Neuronal stem cell (in vitro differentiated cells): ENCODE measurements at places on chromosomes 3 and 15.

DNA sequence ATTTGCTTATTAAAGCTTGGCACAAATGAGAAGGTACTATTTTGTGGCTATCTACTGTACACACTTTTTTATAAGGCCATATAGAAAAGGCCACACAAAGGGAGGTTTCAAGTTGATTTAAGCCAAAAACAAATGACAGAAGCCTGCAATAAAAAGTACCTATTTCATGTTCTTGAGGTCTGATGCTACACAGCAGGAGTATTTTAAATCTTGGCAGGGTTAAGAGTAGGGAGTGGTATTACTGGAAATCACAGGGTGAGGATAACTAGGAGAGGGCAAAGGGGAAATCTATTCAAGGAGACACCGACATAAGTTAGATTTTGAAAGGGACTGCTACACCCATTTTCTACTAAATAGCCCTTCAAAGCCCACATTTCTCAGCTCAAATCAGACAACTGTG is 146.2 kb downstream of the GREM1 start:
- peaks cover 14% of the 10 kb centered on the region for H3K4me1 ChIP-seq
- H3K27ac ChIP-seq, result no peak overlapping the region
- H3K36me3 ChIP-seq, result no peaks in the 10 kb centered on the region

GRCh38 chr3:134235577-134236076 is 15.0 kb downstream of the RYK start:
- H3K4me1 ChIP-seq, result no peaks in the 10 kb centered on the region
- no peak for DNase-seq

GRCh38 chr3:176755552-176755951 is 441.7 kb downstream of the TBL1XR1 start:
- H3K27me3 ChIP-seq, result no peaks in the 10 kb centered on the region
- no peak for DNase-seq
- H3K36me3 ChIP-seq, result no peaks in the 10 kb centered on the region
- no peak overlapping the region for H3K4me3 ChIP-seq
- no peaks in the 10 kb centered on the region for H3K4me1 ChIP-seq

DNA sequence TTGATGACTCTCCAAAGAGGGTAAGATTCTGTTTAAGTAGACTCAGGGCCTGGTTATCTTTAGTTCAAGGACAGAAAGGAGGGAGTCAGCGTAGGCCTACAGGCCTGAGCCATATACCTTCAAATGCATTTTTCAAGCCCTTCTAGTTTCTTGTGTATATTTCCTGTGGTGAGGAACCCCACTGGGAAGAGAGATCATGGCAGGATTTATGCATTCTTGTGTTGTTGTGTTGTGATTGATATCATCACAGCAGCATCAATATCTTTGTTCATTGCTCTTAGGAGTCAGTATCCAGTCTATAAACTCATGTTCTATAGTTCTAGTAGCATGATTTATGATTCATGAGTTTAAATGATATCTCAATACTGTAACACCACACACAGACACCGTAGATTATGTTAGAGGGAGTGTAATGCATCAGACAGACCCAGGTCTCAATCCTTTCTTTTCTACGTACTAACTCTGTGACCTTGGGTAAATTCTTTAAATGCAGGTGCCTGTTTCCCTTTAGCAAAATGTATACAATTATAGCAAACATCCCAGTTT is 427.5 kb downstream of the PDCD6IP start:
- no peaks in the 10 kb centered on the region for H3K27me3 ChIP-seq
- no peaks in the 10 kb centered on the region for H3K4me1 ChIP-seq
- H3K36me3 ChIP-seq, result no peaks in the 10 kb centered on the region
- no peak overlapping the region for H3K27ac ChIP-seq
- DNase-seq, result no peak
- no peak overlapping the region for H3K4me3 ChIP-seq

GRCh38 chr15:51938286-51938685 is 33.3 kb downstream of the LEO1 start:
- H3K36me3 ChIP-seq, result peaks cover 67% of the 10 kb centered on the region
- H3K27me3 ChIP-seq, result no peaks in the 10 kb centered on the region
- H3K27ac ChIP-seq, result no peak overlapping the region
- H3K4me1 ChIP-seq, result no peaks in the 10 kb centered on the region

- peak overlapping the region; percentile 97 for H3K27ac ChIP-seq
- peaks cover 9% of the 10 kb centered on the region for H3K4me1 ChIP-seq
- DNase-seq, result peak; percentile 65
Measured at GRCh38 chr15:85380812-85381642, 624 bp downstream of the AKAP13 start.

DNA sequence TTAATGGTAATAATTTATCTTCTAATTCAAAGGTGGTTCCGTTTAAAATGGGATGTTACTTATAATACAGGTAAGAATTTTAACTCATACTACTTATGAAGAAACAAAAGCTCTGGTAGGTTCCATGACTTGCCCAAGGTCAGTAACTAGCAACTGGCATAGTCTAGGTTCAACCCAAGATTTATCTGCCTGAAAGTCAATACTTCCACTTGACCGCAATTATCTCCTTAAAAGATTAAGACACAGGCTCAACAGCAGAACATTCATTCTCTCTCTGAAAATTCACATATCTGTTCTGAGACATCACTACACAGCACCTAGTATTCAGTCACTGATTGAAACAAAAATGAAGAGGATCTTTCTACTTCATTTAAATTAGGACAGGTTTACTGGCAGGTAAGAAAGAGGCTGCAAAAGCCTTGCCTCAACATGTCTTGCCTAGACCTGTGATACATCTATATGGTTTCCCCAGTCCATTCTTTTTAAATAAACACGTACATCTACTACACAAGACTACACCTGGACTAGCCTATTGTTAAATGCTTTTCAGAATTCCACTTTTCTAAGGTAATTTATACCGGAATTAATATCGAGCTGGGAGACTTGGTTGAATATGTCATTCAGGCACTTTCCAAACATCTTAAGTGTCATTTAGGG is 1.2 kb downstream of the CSNK1G1 start:
- DNase-seq, result no peak
- peak overlapping the region; percentile 92 for H3K4me3 ChIP-seq
- H3K27me3 ChIP-seq, result no peaks in the 10 kb centered on the region
- H3K27ac ChIP-seq, result no peak overlapping the region
- peaks cover 20% of the 10 kb centered on the region for H3K36me3 ChIP-seq

- no peaks in the 10 kb centered on the region for H3K4me1 ChIP-seq
- H3K27me3 ChIP-seq, result peaks cover 7% of the 10 kb centered on the region
- H3K27ac ChIP-seq, result no peak overlapping the region
- H3K36me3 ChIP-seq, result no peaks in the 10 kb centered on the region
- no peak for DNase-seq
Measured at GRCh38 chr15:66850078-66850991, 148.3 kb downstream of the SMAD6 start.

DNA sequence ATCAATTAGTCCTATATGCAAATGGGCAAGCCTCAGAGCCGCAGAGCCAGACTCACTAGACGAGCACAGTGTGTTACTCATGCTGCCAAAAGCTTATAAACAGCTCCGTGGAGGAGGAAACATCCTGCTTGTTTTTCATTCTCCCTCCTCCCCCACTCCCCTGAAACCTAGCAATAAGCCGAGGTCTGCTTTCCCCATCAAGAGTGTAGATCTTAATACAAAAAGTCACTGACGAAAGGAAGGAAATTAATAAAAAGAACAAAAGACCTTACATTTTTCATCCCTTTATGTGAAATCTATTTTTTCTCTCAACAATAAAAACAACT is 88.5 kb downstream of the XXYLT1 start:
- H3K27ac ChIP-seq, result no peak overlapping the region
- H3K36me3 ChIP-seq, result peaks cover 5% of the 10 kb centered on the region
- no peak for DNase-seq
- H3K27me3 ChIP-seq, result no peaks in the 10 kb centered on the region
- peaks cover 19% of the 10 kb centered on the region for H3K4me1 ChIP-seq

GRCh38 chr3:194255252-194256039 is 95.7 kb downstream of the CPN2 start:
- no peak overlapping the region for H3K4me3 ChIP-seq
- H3K36me3 ChIP-seq, result no peaks in the 10 kb centered on the region
- DNase-seq, result no peak
- H3K4me1 ChIP-seq, result peaks cover 8% of the 10 kb centered on the region
- no peaks in the 10 kb centered on the region for H3K27me3 ChIP-seq

- no peak overlapping the region for H3K27ac ChIP-seq
- H3K4me3 ChIP-seq, result peak overlapping the region; percentile 88
- H3K4me1 ChIP-seq, result no peaks in the 10 kb centered on the region
- no peaks in the 10 kb centered on the region for H3K27me3 ChIP-seq
Measured at GRCh38 chr3:47283591-47284364, 1.0 kb downstream of the KLHL18 start.

DNA sequence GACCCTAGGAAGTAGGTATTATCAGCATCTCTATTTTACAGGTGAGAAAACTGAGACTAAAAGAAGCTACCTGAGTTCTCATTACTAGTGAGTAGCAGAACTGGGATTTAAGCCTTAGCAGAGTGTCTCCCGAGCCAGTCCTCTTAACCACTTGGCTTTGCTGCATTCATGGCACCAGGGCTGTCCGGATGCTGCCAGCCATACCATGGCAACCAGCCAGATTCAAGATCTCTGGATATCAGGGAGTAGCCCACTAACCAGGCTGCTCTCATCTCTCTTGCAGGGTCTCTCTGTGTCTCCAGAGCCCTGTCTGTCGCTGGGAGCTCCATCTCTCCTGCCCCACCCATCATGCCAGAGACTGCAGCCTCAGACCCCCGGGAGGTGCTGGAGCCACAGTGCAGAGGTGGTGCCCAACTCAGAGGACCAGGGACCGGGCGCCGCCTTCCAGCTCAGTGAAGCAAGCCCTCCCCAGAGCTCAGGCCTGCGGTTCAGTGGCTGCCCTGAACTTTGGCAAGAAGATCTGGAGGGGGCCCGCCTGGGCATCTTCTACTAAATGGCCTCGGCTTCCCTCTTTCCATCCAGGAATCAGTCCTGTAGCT is 1.7 kb downstream of the MESP2 start:
- H3K27ac ChIP-seq, result no peak overlapping the region
- DNase-seq, result no peak
- no peak overlapping the region for H3K4me3 ChIP-seq
- H3K27me3 ChIP-seq, result peaks cover 31% of the 10 kb centered on the region
- no peaks in the 10 kb centered on the region for H3K36me3 ChIP-seq

GRCh38 chr15:95458721-95459120 is 871.8 kb upstream of the NR2F2 start:
- no peak overlapping the region for H3K27ac ChIP-seq
- H3K36me3 ChIP-seq, result no peaks in the 10 kb centered on the region
- no peak for DNase-seq
- peaks cover 4% of the 10 kb centered on the region for H3K4me1 ChIP-seq
- no peaks in the 10 kb centered on the region for H3K27me3 ChIP-seq
- H3K4me3 ChIP-seq, result no peak overlapping the region

DNA sequence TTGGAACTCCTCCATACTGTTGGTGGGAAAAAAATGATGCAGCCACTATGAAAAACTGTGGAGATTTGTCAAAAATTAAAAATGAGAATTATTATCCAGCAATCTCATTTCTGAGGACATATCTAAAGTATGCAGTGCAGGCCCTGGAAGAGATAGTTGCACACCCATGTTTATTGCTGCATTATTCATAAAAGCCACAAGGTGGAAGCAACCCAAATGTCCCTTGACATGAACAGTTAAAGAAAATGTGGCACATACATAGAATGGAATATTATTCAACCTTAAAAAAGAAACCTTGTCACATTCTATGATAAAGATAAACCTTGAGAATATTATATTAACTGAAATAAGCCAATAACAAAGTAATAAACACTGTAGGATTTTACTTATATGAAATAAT is 80.9 kb upstream of the ARHGEF26 start:
- no peak overlapping the region for H3K27ac ChIP-seq
- no peaks in the 10 kb centered on the region for H3K36me3 ChIP-seq
- H3K27me3 ChIP-seq, result no peaks in the 10 kb centered on the region
- DNase-seq, result no peak
- no peaks in the 10 kb centered on the region for H3K4me1 ChIP-seq

DNA sequence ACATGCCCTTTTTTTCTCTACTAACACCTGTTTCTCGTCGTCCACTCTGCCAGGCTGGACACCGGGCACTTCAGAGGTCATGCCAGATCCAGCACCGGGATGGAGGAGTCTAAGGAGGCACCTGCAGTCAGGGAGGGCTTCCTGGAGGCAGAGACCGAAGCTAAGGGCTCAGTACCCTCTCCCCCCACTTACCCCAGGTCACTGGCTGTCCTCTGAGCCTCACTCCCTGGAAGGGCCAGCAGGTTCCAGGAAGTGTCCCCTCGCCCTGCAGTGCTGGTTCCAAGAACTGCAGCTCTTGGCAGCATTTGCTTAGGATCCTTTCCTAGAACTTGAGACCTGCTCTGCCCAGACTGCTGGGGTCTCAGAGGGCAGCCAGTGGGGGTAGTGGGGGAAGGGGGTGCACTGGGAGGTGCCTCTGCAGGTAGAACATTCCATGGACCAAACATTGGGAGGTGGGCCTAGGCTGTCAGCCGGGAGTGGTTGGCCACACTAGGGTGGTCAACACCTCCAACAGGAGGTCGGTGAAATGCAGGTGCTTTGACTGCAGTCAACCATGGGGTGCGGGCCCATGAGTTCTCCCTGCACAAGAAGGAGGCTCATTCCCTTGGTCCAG is 11.3 kb downstream of the CISH start:
- no peak for DNase-seq
- peaks cover 15% of the 10 kb centered on the region for H3K4me1 ChIP-seq

GRCh38 chr3:69385723-69386555 is at the start of gene FRMD4B:
TSS of gene FRMD4B (minus strand) at chr3:69386088. CDS start at chr3:69385989, 99 bp downstream.
- H3K27me3 ChIP-seq, result no peaks in the 10 kb centered on the region
- H3K4me3 ChIP-seq, result peak within 1 kb of the TSS; percentile 24
- peaks cover 4% of the 10 kb centered on the region for H3K4me1 ChIP-seq
- no peak within 1 kb of the TSS for H3K27ac ChIP-seq
- DNase-seq, result no peak

- H3K36me3 ChIP-seq, result no peaks in the 10 kb centered on the region
- H3K4me1 ChIP-seq, result peaks cover 2% of the 10 kb centered on the region
- no peak overlapping the region for H3K4me3 ChIP-seq
- H3K27ac ChIP-seq, result no peak overlapping the region
- no peaks in the 10 kb centered on the region for H3K27me3 ChIP-seq
- no peak for DNase-seq
Measured at GRCh38 chr3:13767896-13768295, 112.0 kb downstream of the WNT7A start.

GRCh38 chr3:99332276-99332675 is 306.1 kb upstream of the COL8A1 start:
- H3K36me3 ChIP-seq, result no peaks in the 10 kb centered on the region
- DNase-seq, result no peak
- no peak overlapping the region for H3K27ac ChIP-seq
- no peak overlapping the region for H3K4me3 ChIP-seq
- no peaks in the 10 kb centered on the region for H3K4me1 ChIP-seq
- H3K27me3 ChIP-seq, result no peaks in the 10 kb centered on the region

GRCh38 chr3:120454076-120454689 is 3.4 kb upstream of the FSTL1 start:
- no peak overlapping the region for H3K4me3 ChIP-seq
- no peaks in the 10 kb centered on the region for H3K27me3 ChIP-seq
- no peaks in the 10 kb centered on the region for H3K36me3 ChIP-seq
- peaks cover 9% of the 10 kb centered on the region for H3K4me1 ChIP-seq
- DNase-seq, result no peak

GRCh38 chr3:59978979-59979378 is 929.2 kb upstream of the CFAP20DC start:
- H3K36me3 ChIP-seq, result no peaks in the 10 kb centered on the region
- no peaks in the 10 kb centered on the region for H3K27me3 ChIP-seq
- no peak overlapping the region for H3K4me3 ChIP-seq
- H3K4me1 ChIP-seq, result no peaks in the 10 kb centered on the region
- no peak overlapping the region for H3K27ac ChIP-seq
